ENCODE measurements at places on chromosomes 11 and 22.
A peak's percentile ranks its signal among the peaks of the same experiment; 100 is the strongest.

- DNase-seq: no peak
Measured at GRCh38 chr22:16937811-16938210, 70.2 kb downstream of the GAB4 start.

GRCh38 chr11:38100836-38101462 is 1502.9 kb upstream of the RAG2 start:
- DNase-seq: no peak

GRCh38 chr11:60485987-60486386 is 6.6 kb upstream of the MS4A12 start:
- peak; percentile 92 for DNase-seq

GRCh38 chr11:123494195-123495050 is 64.4 kb downstream of the GRAMD1B start:
- DNase-seq: no peak

- no peak for DNase-seq
Measured at GRCh38 chr11:122864386-122865115, 18.0 kb upstream of the JHY start.

DNA sequence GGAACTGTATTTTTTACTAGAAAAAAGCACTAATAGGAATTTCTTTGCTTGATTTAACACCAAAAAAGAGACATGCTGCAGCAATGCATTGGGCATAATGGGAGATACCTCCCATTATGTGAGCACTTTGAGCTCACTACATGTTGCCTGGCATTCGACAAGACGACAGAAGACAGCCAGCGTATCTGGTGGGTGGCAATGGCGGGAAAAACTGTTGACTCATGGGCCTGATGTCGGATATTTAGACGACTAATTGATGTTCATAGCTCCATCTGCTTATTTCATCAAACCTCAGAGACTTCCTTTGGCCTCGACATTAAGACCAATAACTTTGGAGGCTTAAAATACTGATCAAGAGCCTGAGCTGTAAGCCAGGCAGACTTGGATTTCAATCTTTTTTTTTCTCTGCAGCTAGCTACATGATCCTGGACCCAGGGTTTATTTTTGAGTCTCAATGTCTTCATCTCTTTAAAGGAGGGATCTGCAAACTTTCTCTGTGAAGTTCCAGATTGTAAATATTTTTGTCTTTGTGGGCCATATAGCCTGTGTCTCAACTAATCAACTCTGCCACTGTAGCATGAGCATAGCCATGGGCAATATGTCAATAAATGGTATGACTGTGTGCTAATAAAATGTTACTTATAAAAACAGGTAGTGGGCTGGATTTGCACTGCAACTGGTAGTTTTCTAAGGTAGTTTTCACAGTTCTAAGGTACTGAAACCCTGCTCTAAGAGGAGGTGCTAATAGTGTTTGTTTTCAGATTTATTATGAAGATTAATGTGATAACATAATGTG is 375.1 kb downstream of the METTL15 start:
- DNase-seq: no peak

- DNase-seq: no peak
Measured at GRCh38 chr11:79294845-79295731, 145.7 kb downstream of the TENM4 start.

DNA sequence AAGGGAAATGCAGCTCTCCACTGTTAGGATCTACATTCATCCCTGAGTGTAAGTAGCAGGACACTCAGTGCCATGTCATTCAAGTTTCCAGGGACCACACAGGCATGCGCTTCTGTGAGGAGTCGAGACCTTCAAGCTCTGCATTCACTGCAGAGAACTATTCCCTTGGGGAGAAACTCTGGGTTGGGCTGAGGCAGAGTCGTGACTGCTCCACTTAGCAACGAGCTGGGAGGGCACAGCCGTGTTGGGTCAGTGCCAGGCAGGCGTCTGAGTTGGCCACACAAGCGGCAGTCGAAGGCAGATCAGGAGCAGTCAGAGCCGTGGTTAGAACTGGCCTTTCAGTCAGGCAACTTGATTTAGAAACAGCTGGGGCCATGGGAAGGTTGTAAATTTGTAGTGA is 14.7 kb downstream of the MPEG1 start:
- DNase-seq: no peak

GRCh38 chr22:46104170-46104880 is 46.0 kb upstream of the PPARA start:
- DNase-seq: no peak

DNA sequence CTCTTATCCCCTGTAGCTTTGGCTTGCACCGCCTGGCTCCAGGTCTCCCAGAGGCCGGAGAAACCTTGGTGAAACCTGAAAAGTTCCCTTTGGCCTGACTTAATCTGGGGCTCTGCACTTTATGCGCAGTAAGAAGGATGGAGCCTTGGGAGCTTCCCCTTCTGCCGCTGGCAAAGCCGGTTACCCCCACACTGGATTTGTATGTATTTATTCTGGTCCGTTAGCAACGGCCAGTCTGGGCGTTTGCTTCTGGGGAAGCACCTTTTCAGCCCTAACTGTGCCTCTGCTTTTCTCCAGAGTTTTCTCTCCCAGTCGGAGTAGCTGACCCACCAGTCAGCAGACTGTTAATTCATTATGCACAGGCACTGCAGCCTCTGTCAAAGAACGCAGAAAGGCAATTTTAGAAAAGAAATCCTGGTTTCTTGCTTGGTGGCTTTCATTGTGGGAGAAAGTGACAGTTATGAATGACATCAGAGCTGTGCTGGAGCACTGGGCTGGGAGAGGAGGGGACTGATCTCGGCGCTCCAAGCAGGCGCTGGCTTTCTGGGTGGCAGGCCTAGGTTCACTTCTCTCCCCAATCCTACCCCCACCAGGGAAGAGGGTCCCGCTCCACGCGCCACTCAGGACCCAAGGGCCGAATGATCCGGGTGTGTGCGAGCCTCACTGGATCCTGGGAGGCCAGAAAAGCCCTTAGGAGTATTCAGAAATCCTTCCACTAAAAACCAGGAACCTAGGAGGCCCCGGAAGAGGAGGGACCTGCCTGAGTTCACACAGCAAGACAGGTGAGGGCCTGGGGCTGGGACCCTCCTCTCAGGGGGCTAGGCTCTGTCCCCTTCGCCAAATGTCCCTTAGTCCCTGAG is 70.2 kb downstream of the RTL6 start:
- DNase-seq: no peak

DNA sequence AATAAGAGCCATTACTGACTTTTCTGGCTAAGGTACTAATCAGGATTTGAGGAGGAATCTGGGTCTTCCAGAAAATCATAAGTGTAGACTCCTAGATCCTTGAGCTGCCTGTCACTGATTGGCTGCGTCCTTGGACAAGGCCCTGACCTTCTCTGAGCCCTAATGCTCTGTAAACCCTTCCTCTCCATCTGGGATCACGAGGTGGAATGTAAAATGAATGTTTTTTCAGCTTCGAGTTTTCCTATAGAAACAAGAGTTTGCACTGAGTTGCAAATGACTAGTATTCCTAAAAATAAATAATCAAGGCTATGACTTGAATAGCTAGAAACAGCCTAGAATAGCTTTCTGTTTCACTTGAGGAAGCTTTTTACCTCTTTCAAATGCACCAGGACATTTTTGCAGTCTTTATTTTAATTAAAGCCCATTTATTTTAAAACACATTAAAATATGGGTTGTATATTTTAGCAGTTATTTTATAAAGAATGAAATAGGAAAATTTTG is 1.1 kb upstream of the DIXDC1 start:
- DNase-seq: no peak

DNA sequence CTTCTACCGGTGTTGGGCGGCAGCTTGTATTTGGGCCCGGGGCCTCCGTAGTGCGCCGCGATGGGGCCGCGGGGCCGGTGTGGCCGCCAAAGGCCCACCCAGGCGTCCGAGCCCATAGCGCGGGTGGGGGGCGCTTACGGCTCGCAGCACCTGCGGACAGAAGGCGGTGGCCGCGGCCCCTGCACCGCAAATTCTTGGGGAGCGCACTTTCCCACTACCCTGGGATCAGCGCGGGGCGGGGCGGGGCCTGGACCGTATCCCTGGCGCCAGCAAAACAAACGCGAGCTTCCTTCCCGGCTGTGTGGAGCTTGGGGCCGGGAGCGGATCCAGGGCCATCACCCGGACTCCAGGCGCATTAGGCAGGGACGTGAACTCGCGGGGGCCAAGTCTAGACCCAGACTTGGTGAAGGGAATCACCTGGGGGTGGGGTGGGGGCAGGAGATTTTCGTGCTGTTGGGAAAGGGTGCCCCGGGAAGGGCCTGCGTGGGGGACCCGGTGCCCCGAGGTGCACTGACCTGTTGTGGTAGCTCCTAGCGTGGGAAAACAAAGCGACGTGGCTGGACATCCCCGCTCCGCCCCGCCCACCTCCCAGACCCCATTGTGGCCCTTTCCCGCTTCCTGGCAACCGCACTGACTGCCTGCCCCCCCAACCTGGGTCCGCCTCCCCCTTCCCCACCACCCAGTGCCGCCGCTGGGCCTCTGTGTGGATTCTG is 2.3 kb upstream of the TYMP start:
- peak; percentile 53 for DNase-seq

DNA sequence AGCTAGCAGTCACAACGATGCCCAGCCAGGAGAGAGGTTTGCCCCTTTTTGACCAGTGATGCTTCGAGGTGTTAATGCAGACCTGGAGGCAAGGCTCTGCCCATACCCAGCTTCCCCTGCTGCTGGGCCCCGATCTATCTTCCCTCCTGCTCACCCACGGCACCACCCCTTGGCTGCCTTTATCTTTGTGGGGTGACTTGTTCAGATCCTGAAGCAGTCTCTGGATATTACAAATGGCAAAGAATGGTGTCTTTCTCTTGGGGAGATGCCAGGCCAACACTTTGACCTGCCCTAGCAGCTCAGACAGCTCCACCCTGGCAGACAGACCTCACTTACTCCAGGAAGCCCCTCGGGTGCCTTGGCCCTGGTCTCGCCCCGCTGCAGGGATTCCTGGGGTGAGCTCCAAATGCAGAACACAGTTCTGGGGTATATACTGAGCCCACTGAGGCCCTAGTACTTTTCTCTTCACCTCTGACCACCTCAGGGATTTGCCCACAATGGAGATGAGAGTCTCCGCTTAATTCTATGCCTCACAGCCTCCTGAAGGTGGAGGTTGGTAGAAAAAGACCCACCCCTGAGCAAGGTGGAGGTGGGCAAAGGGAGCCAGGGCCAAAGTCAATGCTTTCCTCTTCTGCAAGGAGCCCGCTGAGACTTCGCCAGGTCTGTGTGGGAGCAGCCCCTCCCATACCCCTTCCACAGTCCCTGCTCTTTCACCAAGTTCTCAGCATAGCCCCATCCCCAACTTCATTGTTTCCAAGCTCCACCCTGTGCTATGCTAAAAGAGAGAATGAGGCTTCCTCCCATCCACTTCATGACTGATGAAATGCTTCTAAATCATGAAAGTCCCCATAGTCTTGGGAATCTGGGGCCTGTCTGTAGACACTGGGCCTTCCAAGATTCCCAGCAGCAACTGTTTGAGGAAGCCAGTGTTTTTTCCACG is 11.1 kb upstream of the ST3GAL4 start:
- no peak for DNase-seq

All from T47D (cell line).